ENCODE measurements at places on chromosomes 12 and 14. TPM values are rescaled to one million over a fixed set of nuclear protein-coding genes. Genes with fewer than 3 reads are reported as not detected.

DHRS7 gene
- total RNA-seq: 62.7 TPM

GARIN6 gene
- not detected for total RNA-seq

NPFF gene
- total RNA-seq: not detected

TMX1 gene
- 33.2 TPM for total RNA-seq

SLC5A8 gene
- total RNA-seq: not detected

BATF gene
- 2.3 TPM for total RNA-seq

CMTM5 gene
- 4.6 TPM for total RNA-seq

GPR84 gene
- total RNA-seq: not detected

ANO4 gene
- 1.4 TPM for total RNA-seq

CFAP73 gene
- not detected for total RNA-seq

DNAI7 gene
- 1.2 TPM for total RNA-seq

SRP54 gene
- total RNA-seq: 34.2 TPM

P2RX7 gene
- 4.8 TPM for total RNA-seq

ACOT4 gene
- total RNA-seq: 0.33 TPM

RD3L gene
- total RNA-seq: not detected

SLC10A1 gene
- not detected for total RNA-seq

SLC7A7 gene
- 23.5 TPM for total RNA-seq

HOXC10 gene
- total RNA-seq: not detected

NOVA1 gene
- total RNA-seq: 31.9 TPM

NTF3 gene
- total RNA-seq: 0.95 TPM

CLEC2A gene
- not detected for total RNA-seq

GLT1D1 gene
- total RNA-seq: 0.95 TPM

HOXC12 gene
- total RNA-seq: not detected

PPM1H gene
- total RNA-seq: 4.3 TPM

KRT79 gene
- not detected for total RNA-seq

All from sigmoid colon (tissue), 7 donors.